Activated CD8-positive, alpha-beta memory T cell treated with anti-CD3 and anti-CD28 coated beads for 4 hours (primary cell): ENCODE measurements at places on chromosomes 7 and 10.
A peak's percentile ranks its signal among the peaks of the same experiment; 100 is the strongest.

- no peak for DNase-seq
Measured at GRCh38 chr10:33631991-33632390, 297.5 kb upstream of the NRP1 start.

- DNase-seq = no peak
Measured at GRCh38 chr7:76225379-76225778, 23.7 kb downstream of the SRRM3 start.

DNA sequence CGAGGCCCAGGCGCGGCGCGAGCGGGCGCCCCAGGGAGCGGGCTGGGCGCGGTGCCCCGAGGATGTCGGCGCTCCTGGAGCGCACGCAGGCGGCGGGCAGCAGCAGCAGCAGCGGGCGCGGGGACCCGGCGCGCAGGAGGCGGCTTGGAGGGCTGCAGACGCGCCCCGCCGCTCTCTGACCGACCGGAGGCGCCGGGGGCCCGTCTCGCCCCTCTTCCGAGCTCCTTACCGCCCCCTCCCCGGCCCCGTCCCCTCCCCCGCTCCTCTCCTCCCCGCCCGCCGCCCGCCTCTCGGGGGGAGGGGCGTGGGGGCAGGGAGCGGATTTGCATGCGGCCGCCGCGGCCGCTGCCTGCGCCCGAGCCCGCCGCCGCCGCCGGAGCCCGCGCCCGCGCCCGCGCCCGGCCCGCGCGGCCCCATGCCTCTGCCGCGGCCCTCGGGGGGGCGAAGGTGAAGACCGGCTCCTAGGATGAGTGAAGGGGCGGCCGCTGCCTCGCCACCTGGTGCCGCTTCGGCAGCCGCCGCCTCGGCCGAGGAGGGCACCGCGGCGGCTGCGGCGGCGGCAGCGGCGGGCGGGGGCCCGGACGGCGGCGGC lies at the start of gene NRG3:
TSS of gene NRG3 (plus strand) at position 320 of the 592 bp plus-strand sequence.
- no peak for DNase-seq

GRCh38 chr7:97623333-97623732 lies 108.6 kb upstream of the TAC1 start:
- no peak for DNase-seq

DNA sequence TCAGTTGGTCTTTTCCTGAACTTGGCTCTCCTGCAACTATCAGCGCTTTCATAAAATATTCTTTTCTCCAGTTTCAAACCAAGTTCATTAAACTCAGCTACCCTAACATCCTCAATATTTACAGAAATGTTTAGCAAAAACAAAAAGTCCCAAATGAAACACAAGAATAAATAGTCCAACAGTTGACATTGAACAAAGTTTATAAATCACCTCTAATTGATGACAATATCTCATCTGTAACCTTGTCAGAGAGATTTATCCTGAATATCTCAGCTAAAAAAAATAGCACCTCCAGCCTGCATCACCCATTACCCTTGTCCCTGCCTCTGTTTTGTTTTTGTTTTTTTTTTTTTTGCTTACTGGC lies 76.1 kb downstream of the ANK3 start:
- no peak for DNase-seq

GRCh38 chr10:44703241-44704155 lies 207.6 kb upstream of the TMEM72 start:
- no peak for DNase-seq

DNA sequence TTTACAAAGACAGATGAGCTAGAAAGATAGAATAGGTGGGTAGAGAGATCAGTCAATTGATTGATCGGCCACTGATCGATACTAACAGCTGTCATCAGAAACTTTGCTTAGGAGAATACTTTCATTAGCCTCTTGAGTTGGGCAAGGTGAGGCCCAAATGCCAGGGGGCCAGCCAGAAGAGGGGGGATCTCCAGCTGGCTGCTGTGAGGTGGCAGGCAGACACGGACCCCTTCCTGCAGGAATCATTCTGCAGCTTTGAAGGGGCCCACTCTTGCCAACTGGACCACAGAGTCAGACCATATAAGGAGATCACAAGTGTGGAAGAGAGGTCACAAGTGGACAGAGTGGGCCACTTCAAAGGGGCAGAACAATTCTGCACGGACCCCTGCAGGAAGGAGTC lies 62.9 kb upstream of the DOCK1 start:
- no peak for DNase-seq

- DNase-seq = peak; percentile 30
Measured at GRCh38 chr7:128405471-128406313, 4.1 kb downstream of the IMPDH1 start.

GRCh38 chr7:95367606-95368005 lies 28.6 kb downstream of the PON3 start:
- DNase-seq = no peak
